Common myeloid progenitor, CD34-positive (primary cell): ENCODE measurements at places on chromosomes 6 and 20.
A peak's percentile ranks its signal among the peaks of the same experiment; 100 is the strongest.

DNA sequence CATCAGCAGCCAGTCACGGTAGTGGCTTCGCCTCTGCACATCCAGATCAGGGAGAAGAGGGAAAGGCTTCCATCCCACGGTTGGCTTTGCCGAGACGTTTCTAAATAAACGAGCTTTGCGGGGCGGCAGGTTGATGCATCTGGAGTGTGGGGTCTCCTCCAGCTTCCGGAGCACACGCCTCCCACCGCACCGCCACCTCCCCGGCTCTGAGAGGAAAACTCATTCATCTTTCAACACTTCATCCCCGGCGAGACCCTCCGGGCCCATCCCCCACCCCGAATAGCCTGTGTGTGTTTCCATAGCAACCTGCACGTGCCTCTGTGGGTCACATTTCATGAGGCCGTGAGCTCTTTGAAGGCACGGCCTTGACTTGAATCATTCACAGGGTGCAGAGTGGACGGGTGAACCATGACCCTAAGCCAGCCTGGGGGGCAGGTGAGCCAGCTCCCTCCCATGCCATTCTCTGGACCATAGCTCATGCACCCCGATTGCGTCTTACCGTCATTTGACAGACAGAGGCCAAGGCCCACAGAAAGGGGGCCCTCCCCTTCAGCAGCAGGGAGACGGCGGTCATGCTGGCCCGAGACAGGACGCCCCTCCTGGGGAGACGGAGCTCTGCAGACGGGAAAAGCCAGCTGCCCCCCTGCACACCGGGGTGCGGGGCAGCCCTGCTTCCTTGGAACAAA is 16.2 kb upstream of the CHRNA4 start:
- H3K36me3 ChIP-seq = no peaks in the 10 kb centered on the region
- no peak for DNase-seq
- peaks cover 22% of the 10 kb centered on the region for H3K27me3 ChIP-seq

DNA sequence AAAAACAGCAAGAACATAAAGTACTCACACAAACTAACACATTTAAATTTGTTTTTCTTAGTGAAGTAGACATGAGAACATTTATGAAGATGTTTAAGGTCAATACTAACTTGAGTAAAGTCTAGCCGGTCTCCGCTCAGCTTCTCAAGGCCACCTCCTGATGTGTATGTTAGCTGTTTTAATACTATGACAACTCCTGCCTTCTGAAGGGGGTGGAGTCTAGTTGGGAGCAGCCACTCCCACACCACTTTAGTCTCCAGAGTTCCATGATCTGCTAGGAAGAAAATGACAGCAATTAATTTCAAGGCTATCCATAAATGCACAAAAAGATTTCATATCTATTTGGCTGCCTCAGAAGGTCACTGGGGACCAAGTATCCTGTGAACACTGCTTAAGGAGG is at the start of gene GSTA3:
Gene GSTA3 (minus strand): TSS at position 168 of the 400 bp plus-strand sequence. CDS start 3,864 bp downstream, outside the sequence.
- no peak for DNase-seq
- H3K27ac ChIP-seq = no peak within 1 kb of the TSS
- H3K27me3 ChIP-seq = no peaks in the 10 kb centered on the region

DNA sequence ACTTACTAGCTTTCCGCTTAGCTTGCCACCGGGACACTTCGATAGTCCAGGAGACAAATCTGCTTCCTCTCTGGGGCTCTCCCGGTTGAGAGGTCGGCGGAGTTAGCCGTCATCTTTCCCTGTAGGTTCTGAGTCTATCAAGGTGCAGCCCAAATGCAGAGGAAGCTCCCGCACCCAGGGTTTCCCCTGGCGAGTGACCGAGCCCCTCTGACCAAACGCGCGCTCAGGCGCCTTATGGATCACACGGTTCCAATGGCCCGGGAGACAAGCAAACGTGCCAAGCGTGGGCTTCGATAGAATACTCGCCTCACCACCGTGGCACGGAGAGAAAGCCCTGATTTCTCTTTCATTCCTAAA is 15.8 kb upstream of the FOXC1 start:
- DNase-seq = no peak
- no peak overlapping the region for H3K4me3 ChIP-seq
- H3K27me3 ChIP-seq = peaks cover 44% of the 10 kb centered on the region
- H3K27ac ChIP-seq = no peak overlapping the region
- H3K4me1 ChIP-seq = no peaks in the 10 kb centered on the region

- H3K4me3 ChIP-seq = no peak overlapping the region
- DNase-seq = peak; percentile 61
- no peaks in the 10 kb centered on the region for H3K36me3 ChIP-seq
- H3K27me3 ChIP-seq = no peaks in the 10 kb centered on the region
These were observed 539.1 kb downstream of the CD83 start for GRCh38 chr6:14656649-14657048.

- peaks cover 35% of the 10 kb centered on the region for H3K4me1 ChIP-seq
- H3K4me3 ChIP-seq = peak overlapping the region; percentile 34
- DNase-seq = no peak
- no peak overlapping the region for H3K27ac ChIP-seq
- no peaks in the 10 kb centered on the region for H3K27me3 ChIP-seq
These were observed 3.9 kb downstream of the STXBP5 start for GRCh38 chr6:147207837-147208754.

DNA sequence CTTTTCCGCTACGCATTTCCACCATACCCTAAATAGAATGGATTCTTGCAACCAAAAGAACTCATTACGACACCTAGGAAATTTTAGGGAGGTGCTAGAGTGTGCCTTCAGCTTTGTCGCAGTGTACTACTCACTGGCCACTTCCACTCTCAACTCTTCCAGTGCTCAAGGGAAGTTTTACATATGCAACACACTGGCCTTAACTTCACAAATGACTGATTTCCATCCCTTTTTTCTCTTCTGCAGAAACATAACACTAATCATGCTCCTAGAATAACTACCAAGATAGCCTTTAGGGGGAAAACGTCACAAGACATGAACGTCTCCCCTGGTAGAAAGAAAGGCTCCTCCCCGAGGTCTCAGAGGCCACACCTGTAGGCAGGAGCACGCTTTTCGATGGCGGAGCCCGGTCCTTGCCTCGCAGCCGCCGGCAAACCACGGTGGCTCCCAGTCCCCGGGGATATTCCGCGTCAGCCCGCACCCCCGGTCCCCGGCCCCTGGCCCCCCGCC is 584 bp downstream of the LYRM4 start:
- H3K36me3 ChIP-seq = no peaks in the 10 kb centered on the region
- peak overlapping the region; percentile 99 for H3K27ac ChIP-seq
- peak; percentile 92 for DNase-seq
- H3K27me3 ChIP-seq = no peaks in the 10 kb centered on the region
